Activated naive CD4-positive, alpha-beta T cell treated with anti-CD3 and anti-CD28 coated beads, Interleukin-2, amount 50 U/mL, for 72 hours (primary cell): ENCODE measurements at places on chromosomes 12 and 14. TPM values are rescaled to one million over a fixed set of nuclear protein-coding genes. Genes with fewer than 3 reads are reported as not detected.

- no peak for DNase-seq
These were observed 56.6 kb downstream of the SUDS3 start for GRCh38 chr12:118432812-118433545.

DNA sequence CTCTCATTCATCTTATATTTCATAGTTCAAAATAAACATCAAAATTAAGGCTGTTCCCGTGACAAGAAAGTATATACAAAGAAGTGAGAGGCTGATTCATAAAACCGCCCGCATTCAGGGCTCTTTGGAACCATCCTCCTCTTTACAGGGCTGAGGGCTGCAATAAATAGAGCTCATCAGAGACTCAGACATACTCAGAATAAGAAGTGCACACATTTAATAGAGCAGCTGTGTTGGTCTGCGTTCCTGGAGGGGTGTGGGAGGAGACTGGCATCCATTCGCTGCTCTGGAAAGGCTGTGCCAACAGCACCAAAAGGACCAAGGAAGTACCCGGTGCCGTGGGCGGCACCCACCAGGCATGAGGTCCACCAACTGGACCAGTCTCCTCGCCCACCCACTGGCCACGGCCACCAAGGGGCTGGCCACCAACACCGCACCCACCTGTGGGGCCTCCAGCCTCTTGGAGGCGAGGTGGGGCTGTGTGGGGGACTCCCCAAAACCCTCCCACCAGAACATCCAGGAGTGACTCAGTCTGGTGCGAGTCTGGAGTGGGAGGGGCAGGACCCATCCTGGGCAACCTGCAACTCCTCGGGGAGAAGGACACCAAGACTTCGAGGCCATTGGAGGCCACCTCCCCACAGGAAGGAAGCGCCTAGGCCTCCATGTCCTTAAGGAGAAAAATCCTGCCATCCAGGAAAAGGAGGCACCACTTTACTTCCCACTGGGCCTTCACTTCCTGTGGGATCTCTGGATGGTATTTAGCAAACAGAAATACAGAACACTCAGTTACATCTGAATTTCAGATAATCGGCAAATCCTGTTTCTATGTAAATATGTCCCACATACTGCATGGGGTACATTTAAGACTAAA is 32.7 kb downstream of the VCPKMT start:
- peak; percentile 83 for DNase-seq

CLEC4A gene
- total RNA-seq, result 3.5 TPM

WSCD2 gene
- total RNA-seq, result not detected

ADAMTS20 gene
- not detected for total RNA-seq
